Activated naive CD4-positive, alpha-beta T cell treated with anti-CD3 and anti-CD28 coated beads, Interleukin-2, amount 10 ng/mL, durations not matched to agents 5 hours and 36 hours (primary cell): ENCODE measurements at places on chromosomes 2 and 18. TPM values are rescaled to one million over a fixed set of nuclear protein-coding genes. Genes with fewer than 3 reads are reported as not detected.

B3GNT7 gene
- total RNA-seq: not detected

AQP12A gene
- not detected for total RNA-seq

CIDEA gene
- not detected for total RNA-seq

CRYGC gene
- not detected for total RNA-seq

DSG1 gene
- total RNA-seq: not detected

FAP gene
- total RNA-seq: not detected

NPPC gene
- total RNA-seq: not detected

SERPINB8 gene
- total RNA-seq: 8.2 TPM

POTEJ gene
- not detected for total RNA-seq

SEPTIN10 gene
- total RNA-seq: 0.89 TPM

GAREM1 gene
- total RNA-seq: not detected

TOGARAM2 gene
- 4.0 TPM for total RNA-seq

KCNJ13 gene
- not detected for total RNA-seq

PUM2 gene
- total RNA-seq: 134 TPM

SELENOI gene
- 25.6 TPM for total RNA-seq

DYNAP gene
- total RNA-seq: not detected

LYPD1 gene
- not detected for total RNA-seq

ATG9A gene
- 50.3 TPM for total RNA-seq

IL36RN gene
- not detected for total RNA-seq

SH3RF3 gene
- 0.40 TPM for total RNA-seq
